Stimulated activated CD8-positive, alpha-beta memory T cell treated with anti-CD3 and anti-CD28 coated beads, Interleukin-4, amount 100 ng/mL, for 1 hour (primary cell): ENCODE measurements at places on chromosomes 4 and X.
A peak's percentile ranks its signal among the peaks of the same experiment; 100 is the strongest.

GRCh38 chrX:97931586-97931985 is 1047.9 kb downstream of the RPA4 start:
- DNase-seq, result no peak

DNA sequence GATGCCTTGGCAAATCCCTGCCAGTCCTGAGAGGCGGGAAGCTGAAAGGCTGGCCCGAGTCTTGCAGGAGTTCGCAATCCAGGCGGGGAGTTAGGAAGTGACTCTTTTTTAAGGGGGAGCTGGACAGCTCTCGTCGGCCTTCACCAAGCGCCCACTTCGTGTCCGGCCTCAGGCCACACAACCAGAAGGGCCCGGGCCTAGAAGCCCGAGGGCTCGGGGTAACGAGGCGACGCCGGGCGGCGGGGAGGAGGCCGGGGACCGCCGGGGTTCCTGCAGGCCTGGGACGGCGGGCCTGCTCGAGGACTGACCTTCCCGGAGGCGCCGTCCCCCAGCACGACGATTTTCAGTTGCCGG is 395 bp downstream of the RAB28 start:
- DNase-seq, result no peak

DNA sequence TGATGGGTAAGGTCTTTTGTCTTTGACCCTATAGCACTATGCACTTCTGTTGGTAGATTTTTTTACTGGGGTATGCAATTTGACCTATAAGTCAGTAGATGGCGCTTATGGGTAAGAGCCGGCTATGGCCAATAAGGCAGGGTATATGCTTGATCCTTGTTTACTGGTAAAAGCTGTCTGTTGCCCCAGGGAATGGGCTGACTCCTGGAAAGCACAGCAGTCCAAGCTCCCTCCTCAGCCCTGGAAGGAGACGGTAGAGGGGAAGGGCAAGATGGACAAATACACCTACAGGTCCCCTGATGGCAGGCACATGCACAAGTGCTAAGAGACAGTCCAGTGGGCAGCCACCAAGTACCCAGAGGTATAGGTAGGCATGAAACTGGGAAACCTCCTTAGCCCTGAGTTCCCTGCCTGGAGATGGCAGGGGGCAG is 63.7 kb downstream of the ADAMTS3 start:
- DNase-seq, result no peak

GRCh38 chr4:137700751-137701150 is 168.5 kb upstream of the PCDH18 start:
- DNase-seq, result no peak

DNA sequence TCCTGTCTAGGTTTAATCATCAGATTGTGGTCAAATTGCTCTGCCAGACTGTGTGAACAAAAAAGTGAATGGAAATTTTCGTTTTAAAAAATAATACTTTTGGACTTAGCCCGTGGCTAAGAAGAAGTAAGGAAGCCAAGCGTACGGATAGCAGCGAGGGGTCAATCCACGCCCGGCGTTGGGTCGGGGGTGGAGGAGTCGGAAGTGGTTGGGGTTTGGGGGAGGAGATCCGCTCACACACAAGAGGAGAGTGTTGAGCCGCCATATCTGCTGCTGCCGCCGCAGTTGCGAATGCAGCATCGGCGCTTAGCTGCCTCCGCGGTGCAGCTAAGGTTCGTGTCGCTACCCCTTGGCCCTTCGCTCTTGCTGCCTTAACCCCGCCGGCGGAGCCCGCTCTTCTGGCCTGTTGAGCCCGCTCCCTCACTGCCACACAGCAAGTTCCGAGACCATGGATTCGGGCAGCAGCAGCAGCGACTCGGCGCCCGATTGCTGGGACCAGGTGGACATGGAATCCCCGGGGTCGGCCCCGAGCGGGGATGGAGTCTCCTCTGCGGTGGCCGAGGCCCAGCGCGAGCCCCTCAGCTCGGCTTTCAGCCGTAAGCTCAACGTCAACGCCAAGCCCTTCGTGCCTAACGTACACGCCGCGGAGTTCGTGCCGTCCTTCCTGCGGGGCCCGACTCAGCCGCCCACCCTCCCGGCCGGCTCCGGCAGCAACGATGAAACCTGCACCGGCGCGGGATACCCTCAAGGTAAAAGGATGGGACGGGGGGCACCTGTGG is at the start of gene GSPT2:
Gene GSPT2, plus strand, starts transcription at position 264 of the 779 bp plus-strand sequence. Its CDS starts 185 bp downstream, at position 449.
- peak; percentile 12 for DNase-seq

DNA sequence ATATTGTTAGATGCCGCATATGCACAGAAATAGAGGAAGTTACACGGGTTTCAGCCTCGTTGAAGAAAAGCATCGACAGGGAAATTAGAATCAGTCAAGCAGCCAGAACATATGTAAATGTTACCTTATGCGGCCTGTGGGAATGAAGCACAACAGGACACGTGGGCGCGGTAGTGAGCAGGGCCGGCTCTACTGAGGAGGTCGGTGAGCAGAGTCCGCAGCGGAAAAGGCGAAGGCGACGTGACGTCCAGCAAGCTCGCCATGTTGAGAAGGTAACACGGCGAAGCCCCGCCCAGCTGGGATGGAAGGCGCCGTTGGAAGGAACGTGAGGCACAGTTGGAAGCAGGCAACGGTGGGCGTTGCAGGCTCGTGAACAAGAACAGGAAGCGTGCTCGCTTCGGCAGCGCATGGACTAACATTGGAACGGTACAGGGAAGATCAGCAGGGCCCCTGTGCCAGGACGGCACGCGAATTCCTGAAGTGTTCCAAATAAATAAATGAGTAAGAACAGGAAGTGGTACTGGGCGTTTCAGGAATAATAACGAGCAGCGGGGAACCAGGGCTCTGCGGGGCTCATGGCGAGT is 54.6 kb downstream of the MTNR1A start:
- DNase-seq, result no peak

- DNase-seq, result no peak
These were observed 46.6 kb downstream of the RASGEF1B start for GRCh38 chr4:81424816-81425755.

GRCh38 chr4:2288051-2288541 is 26.2 kb upstream of the MXD4 start:
- no peak for DNase-seq

- DNase-seq, result no peak
These were observed 19.0 kb upstream of the CWH43 start for GRCh38 chr4:48967101-48967500.

DNA sequence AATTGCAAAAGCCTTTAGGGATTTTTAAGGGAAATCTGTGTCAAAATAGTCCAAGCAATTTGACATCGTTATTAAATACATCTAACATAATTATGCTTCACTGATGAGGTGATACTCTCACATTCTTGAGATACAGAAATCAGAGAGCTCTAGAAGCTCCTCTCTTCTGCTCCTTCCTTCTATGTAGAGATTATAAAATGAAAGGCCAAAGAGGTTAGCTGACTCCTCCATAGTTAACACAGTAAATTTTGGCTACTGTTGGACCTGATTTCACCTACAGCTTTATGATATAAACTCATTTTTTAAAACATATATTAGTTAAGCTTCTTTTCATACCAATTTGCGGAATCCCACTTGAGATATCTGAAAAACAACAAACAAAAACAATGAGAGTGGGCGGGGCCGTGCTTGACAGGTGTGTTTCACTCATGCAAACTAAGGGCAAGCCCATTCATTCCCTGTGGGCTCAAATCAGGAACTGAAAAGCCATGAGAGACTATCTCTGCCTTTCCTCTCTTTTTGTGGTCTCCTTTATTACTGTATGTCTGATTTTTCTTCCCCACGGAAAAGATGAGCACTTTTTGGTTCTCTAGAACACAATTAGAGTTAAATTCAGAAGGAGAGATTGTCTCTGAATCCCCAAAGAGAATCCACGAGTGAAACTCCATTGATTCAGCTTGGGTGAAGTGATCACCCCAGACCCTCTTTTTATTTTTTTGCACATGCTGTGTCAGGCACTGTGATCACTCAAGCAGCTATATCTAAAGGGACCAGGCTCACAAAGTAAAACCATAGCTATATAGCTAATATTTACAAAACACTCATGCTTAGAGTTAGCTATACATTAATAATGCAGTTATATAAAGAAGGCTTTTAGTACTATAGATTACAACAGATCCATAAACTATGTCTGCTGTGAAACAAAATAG is 566.3 kb downstream of the IL15 start:
- DNase-seq, result no peak

- no peak for DNase-seq
These were observed 2.4 kb downstream of the XAGE3 start for GRCh38 chrX:52865343-52865998.

DNA sequence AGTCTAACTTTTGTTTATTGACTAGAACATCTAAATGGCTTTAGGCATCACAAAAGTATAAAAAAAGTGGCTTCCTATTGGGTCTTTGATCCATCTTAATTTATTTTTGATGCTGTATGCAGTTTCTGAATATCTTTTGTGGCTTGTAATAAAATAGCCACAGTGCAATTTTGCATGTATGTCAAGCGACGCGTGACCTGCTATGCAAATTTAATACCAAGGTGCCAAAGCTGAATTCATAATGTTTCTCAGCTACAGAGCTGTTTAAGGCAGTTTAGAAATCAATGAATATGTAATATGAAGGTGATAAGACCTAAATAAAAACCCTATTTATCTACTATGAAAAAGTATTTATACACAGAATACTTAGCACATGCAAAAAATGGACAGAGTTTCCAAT is 197.8 kb downstream of the AFF2 start:
- no peak for DNase-seq

- DNase-seq, result no peak
These were observed 57.2 kb downstream of the SCML2 start for GRCh38 chrX:18297251-18297650.

DNA sequence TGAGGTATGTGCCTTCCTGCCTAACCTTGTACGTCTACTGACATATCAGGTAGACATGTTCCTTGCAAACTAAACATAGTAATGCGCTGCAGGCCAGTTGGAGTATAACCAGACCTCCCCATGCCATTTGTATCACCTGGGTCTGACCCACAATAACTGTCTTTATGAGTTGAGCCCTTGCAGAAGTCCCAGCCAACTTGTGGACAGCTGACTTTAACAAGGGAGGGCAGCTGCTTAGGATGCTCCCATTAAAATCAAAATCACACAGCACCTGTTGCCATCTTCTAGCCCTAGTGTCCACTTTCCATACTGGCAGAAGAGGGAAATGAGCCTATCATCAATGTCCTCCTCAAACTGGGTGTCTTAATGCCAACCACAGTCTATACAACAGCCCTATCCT is 41.6 kb downstream of the KANTR start:
- DNase-seq, result no peak

- DNase-seq, result no peak
These were observed 4.4 kb upstream of the ZFP92 start for GRCh38 chrX:153406903-153407302.
